GM20000 (cell line): ENCODE measurements at places on chromosomes 2 and 18.

- DNase-seq: no peak
Observed at GRCh38 chr2:16162491-16163040, 222.2 kb downstream of the MYCN start.

GRCh38 chr2:1538663-1539062 lies 125.4 kb downstream of the TPO start:
- no peak for DNase-seq

DNA sequence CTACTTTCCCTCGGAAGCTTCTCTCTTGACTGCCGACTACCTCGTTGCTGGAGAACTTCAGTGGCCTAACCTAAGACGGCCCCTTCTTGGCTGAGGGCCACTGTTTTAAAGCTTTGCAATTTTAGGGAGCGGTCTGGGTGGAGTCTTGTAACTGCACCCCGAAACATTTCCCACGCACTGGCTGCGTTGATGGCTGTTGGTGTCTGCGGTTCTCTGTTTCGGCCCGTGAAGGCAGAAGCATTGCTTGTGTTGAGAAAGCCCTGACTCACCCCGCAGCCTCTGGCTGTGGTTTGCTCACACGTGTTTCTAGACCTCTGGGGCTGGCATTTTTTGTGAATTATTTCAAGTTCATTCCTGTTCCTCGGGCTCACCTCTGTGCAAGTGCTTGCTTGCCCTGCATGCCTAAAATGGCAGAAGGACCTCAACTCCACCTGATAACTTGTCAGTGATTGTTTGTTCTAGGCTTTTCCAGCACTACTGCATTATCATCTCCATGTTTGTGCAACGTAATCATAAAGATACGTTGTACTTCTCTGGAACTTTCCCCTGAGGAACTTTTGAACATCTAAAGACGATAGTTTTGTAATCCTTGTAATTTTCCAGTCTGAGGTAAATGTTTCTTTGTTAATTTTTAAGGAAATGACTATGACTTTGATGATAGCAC lies 94.2 kb upstream of the DLX2 start:
- no peak for DNase-seq

DNA sequence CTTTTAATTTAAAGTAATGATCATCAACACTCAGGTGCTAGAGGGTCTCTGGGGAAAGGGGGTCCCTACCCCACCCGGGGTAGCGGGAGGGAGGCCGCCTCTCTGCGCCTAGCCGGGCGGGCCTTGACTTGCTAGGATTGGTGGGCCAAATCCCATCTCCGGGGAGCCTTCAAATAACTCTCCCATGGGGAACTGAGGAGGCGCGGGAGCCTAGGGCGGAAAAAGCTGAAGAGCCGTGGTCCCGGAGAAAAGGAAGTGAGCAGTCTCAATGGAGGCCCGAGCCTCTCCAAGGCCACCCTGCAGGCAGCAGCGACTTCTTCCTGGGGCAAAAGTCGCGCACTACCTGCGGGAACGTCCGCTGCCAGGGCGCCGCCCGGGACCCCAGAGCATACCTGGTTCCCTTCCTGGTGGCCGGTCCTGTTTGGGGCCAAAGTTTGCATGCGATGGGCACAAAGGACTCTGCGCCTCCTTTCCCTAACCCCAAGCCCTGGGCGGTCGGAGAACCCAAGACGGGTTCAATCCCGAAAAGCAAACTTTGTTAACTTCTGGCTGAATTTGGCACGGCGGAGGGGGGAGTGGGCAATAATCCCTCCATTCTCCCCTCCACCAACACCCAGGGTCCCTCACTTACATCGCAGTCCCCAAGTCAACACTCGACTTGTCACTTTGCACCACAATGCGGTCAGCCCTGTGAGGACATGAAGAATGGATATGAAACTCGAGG lies 13.6 kb downstream of the EN1 start:
- peak; percentile 10 for DNase-seq

DNA sequence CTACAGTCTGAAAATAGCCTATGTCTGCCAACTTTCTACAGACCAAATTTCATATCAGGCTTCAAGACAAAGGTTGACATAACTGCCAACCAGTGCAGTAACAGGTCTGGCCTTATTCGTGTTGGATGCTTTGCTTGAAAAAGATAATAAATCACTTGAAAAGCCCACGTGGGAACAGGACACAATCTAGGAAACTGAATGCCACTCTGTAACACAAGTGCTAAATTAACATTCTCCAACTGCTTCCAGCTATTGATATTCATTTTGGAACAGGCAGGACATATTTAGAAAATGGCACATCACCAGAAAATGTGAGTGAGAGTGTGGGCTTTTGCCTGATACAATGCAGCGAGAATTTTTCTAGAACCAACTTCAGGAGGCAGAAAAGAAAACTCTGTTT lies 165.9 kb upstream of the CCDC150 start:
- no peak for DNase-seq

DNA sequence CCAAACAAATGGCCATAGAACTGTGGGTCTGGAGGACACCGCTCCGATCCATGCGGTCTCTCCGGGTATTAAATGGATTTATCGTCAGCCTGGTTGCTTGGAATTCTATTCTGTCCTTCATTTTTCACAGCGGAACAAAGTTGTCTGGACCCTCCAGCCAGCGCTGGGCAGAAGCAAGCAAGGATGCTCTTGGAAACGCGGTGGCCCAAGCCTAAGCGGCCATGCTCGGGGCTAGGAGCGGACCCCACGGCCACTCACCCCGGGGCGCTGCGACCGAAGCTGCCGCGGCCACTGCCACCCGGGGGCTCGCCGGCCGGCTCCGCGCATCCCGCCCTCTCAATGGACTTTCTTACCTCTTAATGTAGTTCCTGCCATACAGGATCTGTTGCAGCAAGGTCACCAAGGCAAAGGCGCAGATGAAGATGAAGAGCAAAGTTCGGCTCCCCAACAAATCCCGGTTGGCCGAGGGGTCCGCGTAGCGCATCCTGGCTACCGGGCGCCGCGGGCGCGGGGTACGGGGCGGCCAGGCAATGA lies 761 bp downstream of the ST8SIA5 start:
- peak; percentile 45 for DNase-seq
